ENCODE measurements at places on chromosomes 1 and 21.

DNA sequence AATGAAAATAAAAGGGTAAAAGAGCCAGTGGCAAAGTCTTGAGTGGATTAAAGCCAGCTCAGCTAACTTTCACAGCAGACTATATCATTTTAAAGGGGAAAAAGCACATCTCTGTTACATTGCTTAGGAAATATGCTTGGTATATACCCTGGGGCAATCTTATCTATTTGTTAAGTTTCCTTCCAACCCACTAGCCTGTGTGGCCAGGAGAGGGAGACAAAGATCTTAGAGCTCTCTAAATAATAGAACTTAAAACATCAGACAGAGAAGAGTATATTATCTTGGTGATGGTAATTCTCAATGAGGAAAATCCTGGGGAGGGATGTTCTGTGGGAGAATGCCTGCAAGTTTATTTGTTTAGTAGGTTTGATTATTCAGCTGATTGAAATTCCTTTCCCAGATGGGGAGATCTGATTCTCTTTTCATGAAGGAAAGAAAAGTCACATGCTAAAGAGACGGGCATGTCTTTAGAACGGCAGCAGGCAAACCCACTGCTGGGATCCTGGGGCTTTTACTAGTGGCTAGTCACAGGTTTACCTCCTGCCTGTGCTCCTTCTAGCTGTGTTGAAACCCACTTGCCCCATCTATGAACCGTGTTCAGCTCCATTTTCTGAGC, 3.6 kb downstream of the KCNE2 start:
- peak; percentile 57 for DNase-seq

- no peak for DNase-seq
Observed at GRCh38 chr1:204382714-204383083, 23.0 kb upstream of the PLEKHA6 start.

GRCh38 chr1:248730507-248731335, 24.8 kb downstream of the LYPD8 start:
- no peak for DNase-seq

- DNase-seq: no peak
Observed at GRCh38 chr1:120178799-120179756, 2.8 kb upstream of the SEC22B start.

GRCh38 chr1:152185544-152186391, 26.7 kb upstream of the RPTN start:
- DNase-seq: peak; percentile 49

DNA sequence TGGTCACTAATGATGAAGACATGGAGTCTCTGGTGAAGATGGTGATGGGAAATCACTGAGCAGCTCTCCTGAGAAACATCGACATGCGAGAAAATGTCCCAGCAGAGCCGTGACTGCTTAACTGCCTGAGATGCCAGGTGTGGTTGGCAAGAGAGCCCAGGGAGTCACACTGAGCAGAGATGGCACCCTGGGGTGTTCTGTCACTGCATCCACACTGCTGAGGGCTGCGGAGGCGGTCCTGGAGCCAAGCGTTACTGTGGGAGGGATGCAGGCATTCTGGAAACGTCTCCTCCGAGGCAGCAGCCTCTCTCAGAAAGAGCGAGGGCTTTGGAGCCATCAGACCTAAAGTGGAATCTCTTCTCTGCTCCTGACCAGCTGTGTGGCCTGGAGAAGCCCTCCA, 57.2 kb downstream of the EPHB2 start:
- no peak for DNase-seq

DNA sequence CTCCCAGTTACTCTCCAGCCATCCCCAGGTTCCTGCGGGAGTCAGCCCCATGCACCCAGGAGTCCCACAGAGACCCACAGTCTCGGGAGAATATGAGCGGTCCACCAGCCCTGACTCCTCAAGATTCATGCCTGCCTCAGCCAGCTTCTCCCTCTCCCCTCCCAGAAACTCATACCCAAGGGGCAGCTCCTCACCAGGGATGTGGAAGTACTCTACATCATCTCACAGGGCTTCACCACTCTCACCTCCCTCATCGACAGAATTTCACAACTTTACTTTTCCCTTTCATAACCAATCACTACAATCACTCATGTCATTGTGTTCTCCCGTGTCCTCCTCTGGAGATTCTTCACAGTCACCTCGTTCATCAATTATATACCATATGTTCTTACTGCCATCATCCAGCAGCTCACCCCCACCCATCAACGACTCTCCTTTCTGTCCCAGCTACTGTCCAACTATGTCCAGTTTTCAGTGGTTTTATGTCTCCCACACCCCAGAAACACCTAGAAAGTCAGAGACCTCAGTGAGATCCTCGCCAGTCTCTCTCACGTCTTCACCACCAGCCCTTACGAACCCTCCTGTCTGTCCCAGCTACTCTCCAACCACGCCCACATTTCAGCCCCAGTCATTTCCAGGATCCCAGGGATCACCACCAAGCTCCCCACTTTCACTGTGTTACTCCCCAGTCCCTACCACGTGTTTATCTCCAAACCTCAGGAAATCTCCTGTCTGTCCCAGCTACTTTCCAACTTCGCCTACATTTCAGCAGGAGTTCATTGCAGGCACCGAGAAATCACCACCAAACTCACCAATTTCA, 1530.1 kb upstream of the TPTE start:
- DNase-seq: no peak

- DNase-seq: no peak
Observed at GRCh38 chr1:28887835-28888682, 26.3 kb upstream of the EPB41 start.

- DNase-seq: no peak
Observed at GRCh38 chr1:224612246-224612645, 3.9 kb upstream of the CNIH3 start.

DNA sequence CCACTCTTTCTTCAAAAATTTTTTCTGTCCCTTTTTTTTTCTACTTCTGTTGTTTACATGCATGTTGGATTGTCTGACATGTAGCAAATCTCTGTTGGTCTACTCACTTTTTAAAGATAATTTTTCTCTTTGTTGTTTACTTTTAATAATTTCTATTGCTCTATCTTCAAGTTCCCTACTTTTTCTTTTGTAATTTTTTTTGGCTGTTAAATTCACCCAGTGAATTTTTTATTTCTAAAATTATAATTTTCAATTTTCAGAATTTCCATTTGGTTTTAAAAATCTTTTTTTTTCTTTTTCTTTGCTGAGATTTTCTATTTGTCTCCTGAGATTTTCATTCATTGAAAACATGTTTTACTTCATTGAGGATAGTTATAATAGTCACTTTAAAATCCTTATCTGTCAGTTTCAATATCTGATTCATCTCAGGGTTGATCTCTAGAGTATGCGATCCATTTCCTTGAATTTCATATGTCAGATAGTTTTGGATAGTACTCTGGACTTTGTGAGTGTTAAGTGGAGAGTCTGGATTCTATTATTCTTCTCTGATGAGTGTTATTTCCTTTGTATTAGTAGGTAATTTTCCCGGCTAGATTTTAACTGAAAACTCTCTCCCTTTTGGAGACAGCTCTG, 1.6 kb upstream of the TSEN15 start:
- no peak for DNase-seq

GRCh38 chr1:50257940-50258685, 149.4 kb downstream of the ELAVL4 start:
- no peak for DNase-seq

DNA sequence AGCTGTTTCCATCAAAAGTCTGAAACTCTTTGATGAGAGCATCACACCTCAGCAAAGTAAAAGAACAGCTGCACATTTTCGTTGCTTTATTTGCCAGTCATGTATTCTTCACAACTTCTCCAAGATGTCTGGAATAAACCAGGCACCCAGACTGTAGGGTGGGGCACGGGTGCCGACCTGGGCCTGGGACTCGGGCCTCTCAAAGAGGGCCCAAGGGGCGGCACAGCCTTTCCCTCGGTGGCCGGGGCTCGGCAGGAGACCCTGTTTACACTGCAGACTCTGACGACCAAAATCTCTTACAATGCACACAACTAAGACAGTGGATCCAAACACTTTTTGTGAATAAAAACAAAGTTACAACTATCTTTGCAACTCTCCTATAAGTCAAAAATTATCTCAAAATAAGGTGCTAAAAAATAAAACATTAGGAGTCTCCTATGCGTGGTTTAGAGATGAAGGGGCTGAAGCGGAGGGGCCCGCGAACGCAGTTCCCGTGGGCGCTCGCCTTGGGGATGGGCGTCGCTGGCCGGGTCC, 696 bp downstream of the LSS start:
- peak; percentile 23 for DNase-seq

- no peak for DNase-seq
Observed at GRCh38 chr1:206048582-206048981, 4.4 kb upstream of the RHEX start.

GRCh38 chr1:48127735-48128685, 94.5 kb upstream of the SLC5A9 start:
- DNase-seq: no peak

DNA sequence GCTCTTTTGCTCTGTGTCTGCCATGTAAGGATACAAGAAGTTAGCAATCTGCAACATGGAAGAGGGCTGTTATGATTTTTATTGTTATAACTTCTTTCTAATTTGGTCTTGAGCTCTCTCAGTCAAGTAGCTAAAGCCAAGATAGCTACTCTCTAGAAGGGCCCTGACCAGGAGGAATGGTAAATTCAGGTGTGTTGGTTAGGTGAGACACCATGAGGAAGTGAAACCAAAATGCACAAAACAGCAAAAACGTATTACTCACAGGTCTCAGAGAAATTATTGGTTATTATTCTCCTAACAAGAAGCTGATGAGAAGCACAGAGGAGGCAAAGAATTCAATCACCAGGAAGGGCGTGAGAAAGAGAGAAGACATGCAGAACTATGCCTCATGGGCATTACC, 51.8 kb upstream of the INSL5 start:
- DNase-seq: no peak

DNA sequence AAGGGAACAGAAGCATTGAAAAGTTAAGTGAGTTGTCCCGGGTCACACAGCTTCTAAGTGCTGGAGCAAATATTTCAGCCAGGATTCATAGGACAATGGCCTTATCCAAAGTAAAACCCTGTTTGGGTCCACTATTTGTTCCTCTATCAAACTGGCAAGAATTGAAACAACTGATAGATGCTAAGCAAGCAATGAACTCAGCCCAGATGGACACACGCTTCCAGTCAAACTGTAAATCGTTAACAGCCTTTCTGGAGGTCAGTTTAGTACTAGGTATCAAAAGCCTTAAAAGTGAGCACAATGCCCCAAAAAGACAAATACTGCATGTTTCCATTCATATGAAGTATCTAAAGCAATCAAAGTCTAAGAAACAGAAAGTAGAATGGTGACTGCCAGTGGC, 779 bp upstream of the SVBP start:
- DNase-seq: no peak

GRCh38 chr1:183339556-183340167, 78.5 kb downstream of the NMNAT2 start:
- DNase-seq: no peak

GRCh38 chr1:193706766-193707165, 520.4 kb upstream of the B3GALT2 start:
- DNase-seq: no peak

- DNase-seq: no peak
Observed at GRCh38 chr1:169590932-169591331, 4.7 kb upstream of the F5 start.

DNA sequence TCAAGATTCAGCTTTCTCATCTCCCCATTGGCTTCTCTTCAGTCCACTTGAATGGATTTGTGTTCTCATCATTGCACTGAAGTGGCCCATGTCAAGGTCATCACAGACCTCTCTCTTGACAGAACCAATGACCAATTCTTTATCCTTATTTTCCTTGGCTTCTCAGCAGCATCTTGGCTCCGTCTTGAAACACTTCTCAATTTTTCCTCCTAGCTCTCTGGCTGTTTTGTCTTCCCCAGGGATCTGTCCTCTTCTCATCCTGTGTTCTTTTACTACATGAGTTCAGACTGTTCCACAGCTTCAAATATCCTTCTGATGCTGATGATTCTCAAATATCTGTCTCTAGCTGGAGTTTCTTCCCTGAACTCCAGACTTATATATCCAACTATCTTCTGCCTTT, 78.6 kb downstream of the COLGALT2 start:
- DNase-seq: no peak

- DNase-seq: no peak
Observed at GRCh38 chr1:156992215-156992614, 53.3 kb downstream of the ARHGEF11 start.

GRCh38 chr1:89804642-89805237, 16.1 kb upstream of the LRRC8D start:
- DNase-seq: peak; percentile 89

DNA sequence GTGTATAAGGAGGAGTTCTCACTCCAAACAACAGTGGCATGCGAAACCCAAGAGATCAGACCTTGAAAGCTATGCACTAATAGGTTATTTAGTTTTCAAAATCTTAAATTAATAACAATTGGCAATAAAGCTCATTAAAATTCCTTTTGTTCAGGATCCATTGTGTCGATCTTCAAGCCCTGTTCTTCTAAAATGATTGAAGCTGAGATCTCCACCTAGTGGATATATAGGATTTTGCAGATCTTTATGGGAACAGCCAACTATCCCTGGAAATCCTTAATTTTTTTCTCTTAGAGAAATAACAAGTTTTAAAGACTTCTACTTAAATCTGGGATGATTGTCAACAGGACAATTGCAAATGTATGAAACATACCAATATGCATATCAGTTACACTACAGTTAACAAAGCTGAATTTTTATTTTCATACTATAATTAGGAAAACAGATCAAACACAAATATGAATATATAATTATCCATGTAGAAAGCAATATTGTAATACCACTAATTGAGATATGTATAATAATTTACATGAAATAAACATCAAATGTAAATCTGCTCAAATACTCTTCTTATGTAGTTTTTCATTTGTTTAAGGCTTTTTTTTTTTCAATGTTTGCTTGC, 43.3 kb downstream of the LRRC53 start:
- no peak for DNase-seq

DNA sequence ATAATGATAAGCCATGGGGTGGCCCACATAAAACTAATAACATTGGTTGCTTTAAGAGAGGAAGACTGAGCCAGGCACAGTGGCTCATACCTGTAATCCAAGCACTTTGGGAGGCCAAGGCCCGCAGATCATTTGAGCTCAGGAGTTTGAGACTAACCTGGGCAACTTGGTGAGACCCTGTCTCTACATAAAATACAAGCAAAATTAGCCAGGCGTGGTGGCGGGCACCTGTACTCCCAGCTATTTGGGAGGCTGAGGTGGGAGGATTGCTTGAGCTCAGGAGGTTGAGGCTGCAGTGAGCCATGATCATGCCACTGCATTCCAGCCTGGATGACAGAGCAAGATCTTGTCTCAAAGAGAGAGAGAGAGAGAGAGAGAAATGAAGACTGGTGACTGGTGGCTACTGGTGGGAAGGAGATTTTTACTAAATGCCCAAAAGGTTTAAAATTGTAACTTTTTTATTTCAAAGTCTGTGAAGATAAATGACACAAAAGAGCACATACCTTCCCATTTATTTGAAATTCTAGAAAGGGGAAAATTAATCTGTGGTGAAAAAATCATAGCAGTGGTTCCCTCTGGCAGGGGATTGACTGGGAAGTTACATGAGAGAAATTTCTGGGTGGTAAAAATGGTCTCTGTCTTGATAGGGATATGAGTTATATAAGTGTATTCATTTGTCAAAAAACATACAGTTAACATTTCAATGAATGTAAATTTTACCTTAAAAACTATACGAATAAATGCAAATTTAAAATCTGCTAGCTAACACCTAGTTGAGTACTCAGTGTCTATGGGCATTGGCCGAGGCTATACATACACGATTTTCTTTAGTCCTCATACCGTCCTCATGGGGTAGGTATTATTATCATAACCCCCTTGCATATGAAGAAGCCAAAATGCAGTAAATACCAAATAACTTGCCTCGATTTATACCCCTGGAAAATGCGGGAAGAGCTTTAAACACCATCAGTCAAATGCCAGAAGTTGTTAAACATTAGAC, 2.2 kb upstream of the NBPF1 start:
- DNase-seq: no peak
